ENCODE measurements at places on chromosomes 16 and 17. TPM values are rescaled to one million over a fixed set of nuclear protein-coding genes. Genes with fewer than 3 reads are reported as not detected.

DNA sequence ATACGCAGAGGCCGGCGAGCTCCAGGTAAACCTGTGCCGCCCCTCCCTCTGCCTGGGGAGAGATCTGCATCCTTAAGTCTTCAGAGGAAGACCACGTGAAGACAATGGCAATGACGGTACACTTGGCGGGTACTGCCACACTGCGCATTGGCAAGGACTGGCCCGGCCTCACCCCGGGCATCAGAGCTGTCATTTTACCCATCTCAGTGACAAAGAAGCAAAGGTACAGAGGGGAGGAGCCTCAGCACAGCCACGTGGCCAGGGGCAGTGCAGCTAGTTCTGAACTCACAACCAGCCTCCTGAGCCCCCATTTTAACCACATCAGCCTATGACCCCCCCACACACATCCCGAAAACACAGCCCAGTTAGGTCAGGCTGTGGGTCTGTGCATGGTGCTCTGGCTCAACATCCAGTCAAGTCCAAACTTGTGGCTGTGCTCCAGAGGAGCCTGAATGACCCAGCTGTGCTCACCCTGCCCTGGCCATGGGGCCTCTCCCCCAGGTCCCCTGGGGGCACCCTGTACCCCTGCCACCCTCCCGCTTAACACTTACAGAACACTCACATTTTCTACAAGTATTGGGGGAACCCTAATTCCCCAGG, 80.6 kb downstream of the C16orf95 start:
- DNase-seq, result no peak

- DNase-seq, result no peak
These were observed 86.7 kb upstream of the ATP2A3 start for GRCh38 chr17:4050971-4051370.

PCTP gene
- 7.7 TPM for total RNA-seq

MT1A gene
- total RNA-seq, result not detected
